ENCODE measurements at places on chromosomes 7 and 10.
A peak's percentile ranks its signal among the peaks of the same experiment; 100 is the strongest.

DNA sequence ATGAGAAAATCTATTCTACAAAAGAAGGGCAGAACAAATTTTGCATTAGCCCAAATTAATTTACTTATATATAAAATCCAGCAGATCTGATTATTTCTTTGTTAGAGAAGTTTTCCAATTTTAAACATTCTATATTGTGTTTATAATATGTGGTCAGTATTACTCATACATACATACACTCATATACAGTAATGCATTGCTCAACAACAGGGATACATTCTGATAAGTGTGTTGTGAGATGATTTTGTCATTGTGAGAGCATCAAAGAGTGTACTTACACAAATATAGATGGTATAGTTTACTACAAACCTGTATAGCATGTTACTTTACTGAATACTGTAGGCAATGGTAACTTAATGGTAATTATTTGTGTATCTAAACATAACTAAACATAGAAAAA, 239.6 kb upstream of the ETV1 start:
- DNase-seq, result no peak

GRCh38 chr7:24779283-24779655, 22.0 kb upstream of the GSDME start:
- no peak for DNase-seq

DNA sequence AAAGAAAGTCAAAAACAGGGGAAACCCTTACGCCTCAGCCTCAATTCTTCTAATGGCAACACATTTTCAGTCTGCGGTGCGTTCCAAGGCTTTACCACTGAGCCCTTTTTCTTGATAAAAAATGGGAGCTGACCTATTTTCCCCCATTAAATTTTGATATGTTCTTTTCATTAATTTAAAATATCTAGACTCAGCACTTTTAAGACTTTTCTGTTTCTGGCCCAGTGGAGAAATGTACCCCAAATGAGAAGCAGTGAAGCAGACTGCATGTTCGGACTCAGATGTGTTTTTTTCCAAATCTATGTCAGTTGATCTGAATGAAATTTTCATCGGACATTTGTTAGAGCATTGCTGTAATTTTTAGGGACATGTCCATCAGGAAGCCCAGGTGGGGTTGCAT, 126.2 kb downstream of the SEC23IP start:
- DNase-seq, result no peak

- DNase-seq, result no peak
Observed at GRCh38 chr7:69625238-69625637, 27.0 kb downstream of the AUTS2 start.

GRCh38 chr7:4610768-4611467, 71.2 kb upstream of the FOXK1 start:
- DNase-seq, result peak; percentile 23

- DNase-seq, result no peak
Observed at GRCh38 chr7:158073845-158074840, 513.5 kb downstream of the PTPRN2 start.

DNA sequence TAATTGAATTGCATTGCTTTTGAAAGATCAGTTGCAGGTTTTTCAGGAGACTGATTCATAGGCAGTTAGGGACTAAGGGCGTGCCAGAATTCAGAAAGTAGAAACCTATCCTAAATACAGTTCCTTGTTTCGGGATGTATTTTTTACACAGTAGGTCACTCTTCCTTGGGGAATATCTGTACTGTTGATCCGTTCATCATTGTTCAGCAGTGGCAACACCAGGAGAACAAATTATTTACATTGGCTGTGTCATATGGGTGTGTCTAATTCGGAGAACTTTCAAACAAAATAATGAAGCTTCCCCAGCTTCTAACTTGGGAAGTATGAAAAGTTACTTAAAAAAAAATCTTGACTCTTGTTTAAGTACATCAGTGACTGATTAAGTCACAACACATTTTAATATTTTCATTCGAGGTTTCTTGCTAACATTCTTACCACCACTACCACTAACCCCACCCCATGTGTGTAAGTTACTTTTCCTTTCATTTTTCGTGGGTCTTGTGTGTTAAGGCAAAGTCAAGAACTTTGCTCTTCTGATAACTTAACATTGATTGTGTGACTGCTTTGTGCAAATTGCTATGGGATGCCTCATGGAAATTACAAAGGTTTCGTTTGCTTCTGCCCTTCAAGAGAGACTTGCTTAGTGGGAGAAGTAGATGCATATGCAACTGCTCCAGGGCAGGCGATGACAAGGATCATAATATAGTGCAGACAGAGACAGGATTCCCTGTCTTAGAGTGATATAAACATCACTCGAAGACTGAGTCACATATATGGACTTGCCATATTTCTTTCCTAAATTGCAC, 43.8 kb upstream of the RPA3 start:
- no peak for DNase-seq

DNA sequence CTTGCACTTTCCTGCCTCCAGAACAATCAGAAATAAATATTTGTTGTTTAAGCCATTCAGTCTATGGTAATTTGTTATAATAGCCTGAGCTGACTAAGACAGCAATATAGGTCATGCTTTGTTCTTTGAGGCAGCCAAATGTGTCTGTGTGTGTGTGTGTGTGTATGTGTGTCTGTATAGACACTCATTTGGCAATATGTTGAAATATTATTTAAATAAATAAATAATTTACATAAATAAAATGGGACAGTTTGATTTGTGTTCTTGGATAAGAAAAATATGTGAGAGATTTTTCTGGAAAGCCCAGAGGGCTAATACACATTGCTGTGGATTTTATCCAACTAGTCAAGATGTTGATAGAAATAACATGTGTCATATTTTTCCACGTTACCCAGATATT, 140.2 kb downstream of the PTN start:
- no peak for DNase-seq

DNA sequence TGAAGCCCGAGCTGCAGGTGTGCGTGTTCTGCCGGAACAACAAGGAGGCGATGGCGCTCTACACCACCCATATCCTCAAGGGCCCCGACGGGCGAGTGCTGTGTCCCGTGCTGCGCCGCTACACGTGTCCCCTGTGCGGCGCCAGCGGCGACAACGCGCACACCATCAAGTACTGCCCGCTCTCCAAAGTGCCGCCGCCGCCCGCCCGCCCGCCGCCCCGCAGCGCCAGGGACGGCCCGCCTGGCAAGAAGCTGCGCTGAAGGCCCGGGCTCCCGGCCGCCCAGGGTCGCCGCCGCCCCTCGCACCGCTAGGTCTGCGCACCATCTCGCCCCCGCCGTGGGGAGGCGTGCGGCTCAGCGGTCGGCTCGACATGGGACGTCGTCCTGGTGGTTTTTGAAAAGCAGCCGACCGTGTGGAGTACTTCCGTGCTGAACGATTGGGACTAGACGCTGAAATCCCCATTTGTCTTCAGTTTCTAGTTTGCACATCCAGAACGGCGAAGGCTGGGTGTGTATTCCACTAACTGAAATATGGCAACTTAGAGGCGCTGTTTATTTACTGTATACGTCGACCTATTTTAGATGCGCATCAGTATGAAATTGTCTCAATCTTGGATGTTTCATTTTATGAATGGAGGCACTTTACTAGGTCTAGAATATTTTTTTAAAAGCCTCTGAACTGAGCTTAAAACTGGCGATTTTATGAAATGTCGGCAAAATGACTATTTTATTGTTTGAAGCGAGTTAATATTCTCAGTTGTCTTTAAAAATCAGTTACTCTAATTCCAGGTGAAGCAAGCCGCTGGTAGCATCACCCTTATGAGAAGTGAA, 1.1 kb downstream of the NANOS1 start:
- peak; percentile 31 for DNase-seq

DNA sequence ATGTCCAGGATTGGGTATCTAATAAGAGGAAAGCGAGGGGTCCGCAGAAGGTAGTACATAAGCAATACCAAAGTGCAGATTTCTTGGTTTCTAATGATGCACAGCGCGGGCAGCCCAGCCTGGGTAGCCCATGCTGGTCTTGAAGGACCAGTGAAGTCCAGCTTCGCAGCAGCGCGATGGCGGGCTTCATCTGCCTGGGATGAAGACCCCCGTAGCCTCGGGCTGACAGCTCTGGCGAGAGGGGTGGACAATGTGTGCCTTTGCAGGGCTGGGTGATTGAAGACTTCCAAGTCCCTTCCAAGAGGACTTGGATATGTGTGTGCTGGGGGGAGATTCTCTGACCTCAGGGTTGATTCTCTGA, 2.2 kb downstream of the SORCS3 start:
- no peak for DNase-seq

- DNase-seq, result peak; percentile 13
Observed at GRCh38 chr10:88810196-88810961, 7.8 kb downstream of the LIPM start.

GRCh38 chr7:87370660-87371180, 25.3 kb downstream of the CROT start:
- DNase-seq, result no peak

DNA sequence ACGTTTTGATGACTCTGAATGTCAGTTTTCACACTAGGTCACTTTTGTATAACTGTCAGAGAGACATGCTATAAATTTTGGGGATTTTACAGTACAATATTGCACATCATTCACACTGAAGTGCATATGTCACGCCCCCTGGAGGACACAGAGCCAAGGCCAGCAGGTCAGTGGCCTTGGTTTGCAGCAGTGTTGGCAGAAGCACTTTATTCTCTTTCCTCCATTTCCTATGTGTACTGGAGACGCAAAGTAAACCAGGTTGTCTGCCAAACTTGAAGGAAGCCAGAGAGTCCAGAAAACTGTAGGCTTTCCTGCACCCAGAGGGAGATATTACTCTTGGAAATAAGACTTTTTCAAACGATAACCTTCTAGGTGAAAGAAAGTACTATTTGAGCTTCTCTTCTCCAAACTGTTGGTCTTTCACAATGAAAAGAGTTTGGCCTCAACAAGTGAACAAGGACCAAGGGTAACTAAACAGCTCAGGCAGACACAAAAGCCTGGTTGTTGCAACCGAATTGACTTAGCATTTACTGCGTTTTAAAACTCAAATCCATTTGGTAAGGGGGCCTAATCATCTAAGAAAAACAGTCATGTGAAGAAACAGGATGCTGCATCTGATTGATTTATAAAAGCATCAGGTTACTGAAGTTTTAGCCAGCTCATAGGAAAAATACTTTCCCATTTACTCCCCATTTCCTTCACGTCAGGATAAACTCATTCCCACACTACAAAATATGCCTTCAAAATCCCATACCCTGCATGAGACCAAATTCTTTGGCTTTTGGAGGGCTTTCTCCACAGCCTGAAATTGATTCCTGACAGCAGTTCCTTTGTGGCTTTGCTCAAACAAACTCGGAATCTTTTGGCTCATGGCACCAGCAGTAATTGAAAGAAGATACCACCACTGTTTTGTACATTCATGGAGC, 83.0 kb upstream of the SEC61G start:
- DNase-seq, result no peak

DNA sequence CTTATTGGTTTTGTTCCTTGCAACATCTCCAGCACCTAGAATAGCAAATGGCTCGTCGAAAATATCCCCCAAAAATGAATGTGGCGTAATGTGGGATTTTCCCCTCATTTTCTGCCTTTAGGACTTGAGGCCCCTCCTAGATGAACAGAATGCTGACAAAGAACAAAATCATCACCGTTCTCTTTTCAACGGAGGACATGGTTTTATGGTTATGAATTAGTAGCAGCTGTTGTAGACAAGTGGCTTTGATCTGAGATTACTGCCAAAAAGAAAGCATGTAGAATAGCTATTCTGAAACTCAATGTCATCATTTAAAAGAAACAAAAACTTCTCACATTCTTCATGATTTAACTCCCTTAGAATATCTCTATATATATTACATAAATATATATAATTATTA, 17.2 kb upstream of the CALN1 start:
- no peak for DNase-seq

DNA sequence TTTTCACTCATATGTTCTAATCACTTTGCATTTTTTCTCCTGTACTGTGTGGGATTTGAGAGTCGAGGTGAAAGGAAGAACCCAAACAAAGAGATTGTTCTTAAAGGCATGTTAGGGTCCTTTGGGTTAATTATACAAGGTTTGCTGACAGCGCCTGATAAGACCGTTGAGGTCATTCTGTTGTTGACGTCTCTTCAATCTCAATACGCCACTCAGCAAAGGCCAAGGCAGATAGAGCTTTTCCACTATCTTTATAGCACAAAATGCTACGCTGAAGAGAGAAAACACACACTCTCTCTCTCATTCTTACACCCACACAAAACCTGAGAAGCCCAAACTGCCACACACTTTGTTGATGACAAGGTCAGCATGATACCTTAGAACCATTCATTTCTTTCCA, 228.7 kb downstream of the CNTNAP2 start:
- no peak for DNase-seq

- DNase-seq, result no peak
Observed at GRCh38 chr10:15719049-15719898, 448 bp downstream of the ITGA8 start.

- DNase-seq, result no peak
Observed at GRCh38 chr7:3558400-3558799, 257.3 kb downstream of the SDK1 start.

DNA sequence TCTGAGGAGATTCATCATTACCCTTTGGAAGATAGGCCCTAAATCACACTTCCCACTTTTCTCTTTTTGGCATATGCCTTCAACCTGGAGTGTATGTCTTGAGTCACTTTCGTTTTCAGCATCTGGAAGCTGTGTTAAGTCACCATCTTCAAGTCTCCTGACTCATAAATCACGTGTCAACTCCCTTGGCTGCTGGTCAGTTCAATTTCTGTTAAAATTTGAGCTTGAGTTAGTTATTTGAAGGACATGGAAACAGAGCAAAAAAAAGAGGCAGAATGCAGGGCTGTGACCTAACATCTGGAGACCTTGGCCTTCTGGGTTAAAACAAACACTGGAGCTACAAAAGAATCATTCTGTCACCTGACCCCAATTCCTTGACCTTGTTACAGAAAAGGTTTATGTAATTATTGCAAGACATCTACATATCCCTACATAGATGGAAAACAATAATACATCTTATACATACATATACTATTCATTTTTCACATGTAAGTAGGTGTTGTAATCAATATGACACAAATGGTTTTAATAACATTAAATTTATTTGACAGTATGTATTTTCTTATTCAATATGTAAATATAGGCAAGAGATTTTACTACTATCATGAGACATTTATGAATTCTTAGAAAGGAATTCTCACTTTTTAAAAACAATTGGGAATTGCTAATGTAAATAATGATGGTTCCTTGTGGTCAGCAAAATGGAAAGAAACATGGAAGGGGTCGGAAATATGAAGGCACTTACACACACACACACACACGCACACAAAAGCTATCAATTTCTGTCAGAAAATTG, 169.7 kb upstream of the PHYHIPL start:
- DNase-seq, result no peak

DNA sequence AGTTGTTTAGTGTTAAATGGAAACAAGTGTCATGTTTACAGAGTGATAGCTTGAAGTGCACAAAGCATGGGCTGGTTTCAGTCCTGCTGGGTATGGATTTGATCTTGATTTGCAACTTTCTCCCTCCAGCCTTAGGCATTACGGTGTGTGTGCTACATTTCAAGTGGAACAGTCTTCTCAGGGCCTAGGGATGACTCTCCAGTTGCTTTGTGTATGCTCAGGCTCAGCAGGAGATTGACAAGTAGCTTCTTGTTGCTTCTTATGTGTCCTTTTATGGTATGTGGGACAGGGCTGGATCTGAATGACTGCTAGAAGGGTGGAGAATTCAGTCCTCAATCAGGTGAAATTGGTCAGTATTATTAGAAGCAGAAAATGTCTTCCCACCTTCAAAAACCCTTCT, 51.3 kb upstream of the PLEKHA1 start:
- DNase-seq, result no peak
